ENCODE measurements at places on chromosomes 3 and 15.

DNA sequence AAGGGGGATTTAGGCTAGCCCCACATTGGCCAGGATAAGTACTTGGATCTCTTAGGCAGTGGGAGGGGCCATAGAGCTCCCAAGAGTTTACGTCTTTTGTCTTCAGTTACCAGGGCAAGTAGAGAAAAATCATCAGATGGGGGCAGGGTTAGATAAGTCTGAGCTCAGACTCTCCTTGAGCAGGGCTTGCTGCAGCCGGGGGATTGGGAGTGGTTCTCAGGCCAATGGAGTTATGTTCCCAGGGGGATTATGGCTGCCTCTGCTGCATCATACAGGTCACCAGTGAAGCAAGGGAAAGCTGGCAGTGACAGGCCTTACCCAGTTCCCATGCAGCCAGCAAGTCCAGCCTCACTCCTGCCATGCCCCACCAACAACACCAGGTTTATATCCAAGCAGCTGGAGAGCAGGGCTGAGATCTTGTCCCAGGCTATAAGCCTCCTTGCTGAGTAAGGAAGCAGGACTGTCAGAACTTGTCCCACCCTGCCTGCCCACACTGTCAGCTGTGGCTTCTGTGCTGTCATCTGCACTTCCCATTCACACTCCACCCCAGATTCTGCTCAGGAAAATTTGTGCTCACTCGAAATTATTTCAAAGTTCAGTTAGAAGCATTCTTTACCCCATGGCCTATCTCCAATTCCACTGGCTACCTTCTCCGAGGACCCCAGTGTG lies 215.3 kb downstream of the FAM43A start:
- DNase-seq = no peak

- no peak for DNase-seq
Observed at GRCh38 chr3:197371591-197372046, 73.2 kb upstream of the DLG1 start.

- DNase-seq = no peak
Observed at GRCh38 chr15:62895905-62896316, 146.6 kb upstream of the TPM1 start.

DNA sequence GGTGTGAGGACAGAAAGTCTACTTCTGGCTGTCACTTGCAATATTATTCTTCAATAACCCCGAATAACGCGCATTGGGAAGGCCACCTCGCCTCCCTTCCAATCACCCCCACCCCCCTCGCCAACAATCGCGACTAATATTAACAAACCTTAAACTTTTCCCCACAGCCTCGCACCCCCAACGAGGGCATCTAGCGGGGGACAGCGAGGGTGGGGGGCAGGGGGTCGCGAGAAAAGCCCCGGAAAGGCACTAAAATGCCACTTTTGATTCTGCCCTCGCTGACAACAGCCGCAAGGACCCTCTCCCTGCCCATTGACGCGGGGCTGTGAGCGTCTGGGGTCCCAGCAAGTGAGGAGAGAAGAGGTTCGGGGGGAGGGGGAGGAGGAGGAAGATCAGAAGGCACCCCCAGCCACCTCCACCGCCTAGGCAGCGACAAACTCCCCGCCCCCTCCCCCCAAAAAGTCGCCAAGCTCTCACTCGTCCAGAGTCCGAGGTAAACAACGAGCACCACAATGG lies 868 bp downstream of the SATB1 start:
- no peak for DNase-seq

GRCh38 chr3:11390411-11391131 lies 118.4 kb downstream of the ATG7 start:
- no peak for DNase-seq

- peak; percentile 52 for DNase-seq
Observed at GRCh38 chr15:31452595-31453557, 126.2 kb downstream of the KLF13 start.

DNA sequence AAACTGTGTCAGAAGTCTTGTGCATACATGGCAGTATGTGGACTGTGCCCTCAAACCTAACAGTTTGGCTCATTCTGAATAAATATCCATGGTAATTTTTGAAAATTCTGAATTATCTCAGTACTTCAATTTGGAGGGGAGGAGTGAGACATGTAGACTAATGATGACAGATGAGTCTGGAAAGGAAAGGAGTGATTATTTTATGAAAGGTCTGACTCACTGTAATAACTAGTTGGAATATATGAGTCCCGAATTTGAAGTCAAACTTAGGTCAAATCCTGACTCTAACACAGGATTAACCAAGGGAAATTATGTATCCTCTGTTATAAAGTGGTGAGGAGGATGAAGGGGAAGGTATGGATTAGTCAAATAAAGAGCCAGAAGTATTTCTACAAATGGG lies 38.6 kb downstream of the SUCNR1 start:
- no peak for DNase-seq

DNA sequence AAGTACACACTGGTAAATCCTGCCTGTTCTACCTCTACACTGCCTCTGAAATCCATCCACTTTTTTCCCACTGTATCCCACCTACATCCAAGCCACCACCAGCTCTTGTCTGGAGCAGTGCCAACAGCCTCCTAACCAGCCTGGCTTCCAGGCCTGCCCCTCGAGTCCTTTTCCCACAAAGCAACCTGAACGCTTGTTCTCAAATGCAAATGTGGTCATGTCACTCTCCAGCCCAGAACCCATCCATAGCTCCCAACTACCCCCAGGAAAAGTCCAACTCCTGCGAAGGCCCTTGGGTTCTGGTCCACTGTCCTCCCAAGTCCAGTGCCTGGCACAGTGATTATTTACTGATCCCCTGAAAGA lies 83.8 kb downstream of the SEMA5B start:
- DNase-seq = peak; percentile 61

DNA sequence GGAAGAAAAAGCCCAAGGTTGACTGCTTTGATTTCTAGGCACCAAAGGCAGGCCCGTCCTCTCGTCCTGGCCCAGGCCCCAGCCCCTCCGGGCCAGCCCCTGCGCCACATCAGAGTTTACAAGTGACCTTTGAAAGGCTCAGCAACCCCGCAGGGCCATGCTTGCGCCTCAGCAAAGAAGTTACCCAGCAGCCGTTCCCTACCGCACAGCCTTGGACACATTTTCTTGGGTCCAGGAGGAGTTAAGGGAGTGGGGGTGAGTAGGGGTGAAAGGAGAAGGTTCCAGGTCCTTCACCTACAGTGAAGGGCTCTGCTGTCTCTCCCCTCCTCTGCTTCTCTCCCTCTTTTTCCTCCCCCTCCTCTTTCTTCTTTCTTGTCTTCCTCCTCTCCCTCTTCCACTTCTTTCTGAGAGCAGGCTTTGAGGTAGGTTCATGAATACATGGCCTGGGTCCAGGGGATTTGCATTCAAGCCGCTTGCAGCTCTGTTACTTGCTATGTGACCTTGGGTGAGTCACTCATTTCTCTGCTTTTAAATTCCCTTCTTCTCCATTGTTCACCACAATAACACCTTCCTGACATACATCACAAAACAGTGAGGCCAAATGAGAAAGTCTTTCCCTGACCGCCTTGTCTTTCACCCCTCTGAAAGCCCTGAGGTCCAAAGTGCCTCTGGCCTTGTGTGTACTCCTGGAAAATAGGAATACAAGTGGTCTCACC lies 223.3 kb upstream of the TPRG1 start:
- peak; percentile 22 for DNase-seq

- DNase-seq = peak; percentile 40
Observed at GRCh38 chr15:62067448-62068044, 769 bp downstream of the C2CD4A start.

DNA sequence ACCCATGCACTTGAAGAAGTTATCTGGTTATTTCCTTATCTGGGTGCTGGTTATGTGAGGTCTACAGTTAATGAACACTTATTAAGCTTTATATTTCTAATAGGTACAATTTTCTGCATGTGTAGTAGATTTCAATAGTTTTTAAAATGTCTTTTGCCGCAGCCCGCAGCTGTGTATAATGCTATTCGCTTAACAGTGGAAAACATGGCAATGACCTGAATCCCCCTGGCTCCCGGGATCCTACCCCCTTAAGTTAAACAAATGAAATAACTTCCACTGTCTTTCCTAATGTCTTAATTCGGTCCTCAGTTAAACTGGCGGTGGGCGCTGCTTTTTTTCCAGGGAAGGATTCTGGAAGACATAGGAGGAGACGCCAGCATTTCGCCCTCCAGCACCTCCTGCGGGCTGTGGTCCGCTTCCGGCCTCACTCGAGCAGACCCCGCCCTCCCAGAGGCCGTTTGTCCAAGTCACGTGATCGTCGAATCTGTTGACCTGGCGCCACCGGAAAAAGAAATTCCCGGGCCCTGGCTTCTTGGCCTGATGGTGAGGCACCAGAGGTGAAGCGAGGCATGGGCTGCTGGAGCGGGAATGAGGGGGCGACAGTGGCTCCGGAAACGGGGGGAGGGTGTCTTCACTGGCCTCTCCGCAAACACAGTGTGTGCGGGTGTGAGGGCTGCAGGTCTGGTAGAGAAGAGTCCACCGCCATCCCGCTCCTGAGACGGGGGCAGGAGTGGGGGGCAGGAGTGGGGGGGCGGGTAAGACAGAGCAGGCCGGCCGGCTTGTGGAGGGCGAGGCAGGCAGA lies 45.6 kb upstream of the CSPG4 start:
- DNase-seq = peak; percentile 94

DNA sequence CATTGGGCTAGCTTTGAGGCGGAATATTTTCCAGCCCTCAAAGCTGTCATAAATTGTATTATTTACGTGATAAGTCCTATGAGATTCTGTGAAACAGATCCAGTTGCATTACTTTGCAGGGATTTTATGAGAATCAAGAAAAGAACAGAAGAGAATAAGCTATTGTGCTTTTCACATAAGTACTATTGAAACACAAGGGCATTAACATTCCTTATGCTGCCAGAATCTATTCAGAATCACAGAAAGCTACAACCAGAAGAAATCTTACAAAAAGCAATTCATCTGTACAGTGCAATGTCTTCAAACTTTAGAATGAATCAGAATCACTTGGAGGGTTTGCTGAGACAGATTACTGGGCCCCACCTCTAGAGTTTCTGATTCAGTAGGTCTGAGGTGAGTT lies 10.6 kb upstream of the CACNA1D start:
- DNase-seq = no peak

- DNase-seq = no peak
Observed at GRCh38 chr3:97996988-97997387, 24.8 kb upstream of the RIOX2 start.

- DNase-seq = peak; percentile 33
Observed at GRCh38 chr3:197186887-197187588, 111.4 kb downstream of the DLG1 start.

DNA sequence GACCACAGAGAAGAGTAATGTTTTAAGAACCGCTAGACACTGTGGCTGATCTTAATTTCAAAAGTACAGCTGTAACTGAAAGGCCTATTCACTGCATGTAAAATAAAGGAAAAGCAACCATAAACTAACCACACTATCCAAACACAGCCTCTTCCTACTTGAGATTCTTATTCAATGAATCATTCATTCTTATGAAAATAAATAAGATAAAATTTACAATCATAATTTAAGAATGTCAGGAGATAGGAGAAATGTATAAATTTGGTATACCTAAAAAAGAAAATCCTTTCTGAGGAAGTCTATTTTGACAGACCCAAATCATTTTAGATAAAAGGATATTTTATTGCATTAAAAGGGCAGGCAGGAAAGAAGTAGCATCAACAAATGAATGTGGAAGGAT lies 533.5 kb upstream of the ZNF385D start:
- DNase-seq = no peak

DNA sequence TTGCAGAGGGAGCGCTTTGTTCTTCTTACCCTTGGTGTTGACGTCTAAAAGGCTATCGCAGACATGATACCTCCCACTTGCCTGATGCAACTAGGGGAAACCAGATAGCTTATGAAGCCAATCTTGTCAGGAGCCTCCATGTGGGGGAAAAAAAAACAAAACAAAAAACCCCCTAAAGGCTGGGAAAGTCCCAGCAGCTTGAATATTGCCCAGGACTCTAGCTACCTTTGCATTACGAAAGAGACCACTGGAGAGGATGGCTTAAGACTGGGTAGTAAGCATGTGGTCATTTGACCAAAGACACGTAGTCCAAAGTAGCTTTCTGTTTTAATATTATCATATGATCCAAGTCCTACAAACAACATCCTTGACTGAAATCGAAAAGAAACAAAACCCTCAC lies 120.7 kb upstream of the WNT5A start:
- DNase-seq = no peak

DNA sequence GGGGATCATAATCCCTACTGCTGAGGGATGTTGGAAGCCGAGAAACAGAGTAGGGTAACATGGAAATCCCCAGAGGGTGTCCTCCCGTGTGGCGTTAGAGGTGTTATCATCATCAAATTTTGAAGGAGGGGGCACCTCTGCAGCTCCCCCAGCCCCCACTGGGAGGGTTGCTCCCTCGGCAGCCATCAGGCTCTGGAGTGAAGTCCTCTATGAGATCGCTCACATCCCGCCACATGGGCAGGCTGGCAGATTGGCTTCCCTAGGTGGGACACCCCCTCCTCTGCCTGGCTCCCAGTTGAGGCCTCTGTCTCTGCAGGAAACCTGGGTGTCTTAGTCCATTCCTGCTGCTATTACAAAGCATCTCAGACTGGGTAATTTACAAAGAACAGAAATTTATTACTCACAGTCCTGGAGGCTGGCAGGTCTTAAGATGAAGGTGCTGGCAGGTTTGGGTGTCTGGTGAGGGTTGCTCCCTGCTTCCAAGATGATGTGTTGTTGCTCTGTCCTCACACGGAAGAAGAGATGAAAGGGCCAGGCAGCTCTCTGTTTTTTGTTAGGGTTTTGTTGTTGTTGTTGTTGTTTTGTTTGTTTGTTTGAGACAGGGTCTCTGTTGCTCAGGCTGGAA lies 120.5 kb downstream of the NUP210 start:
- no peak for DNase-seq

DNA sequence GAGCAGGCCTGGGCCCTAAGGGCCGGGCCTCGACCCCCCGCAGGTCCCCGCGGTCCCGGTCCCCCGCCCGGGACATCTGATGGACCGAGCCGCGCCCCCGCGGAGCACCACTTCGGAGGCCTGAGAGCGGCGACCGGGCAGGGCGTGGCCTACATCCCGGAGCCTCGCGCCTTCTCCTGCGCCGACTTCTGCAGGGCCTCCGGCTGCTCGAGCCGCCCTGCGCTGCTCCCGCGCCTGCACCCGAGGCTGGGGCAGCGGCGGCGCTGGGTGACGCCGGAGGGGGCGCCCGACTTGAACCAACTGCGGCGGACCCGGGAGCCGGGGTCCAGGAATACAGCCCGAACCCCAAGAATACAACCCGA lies 14.9 kb upstream of the GP9 start:
- no peak for DNase-seq

DNA sequence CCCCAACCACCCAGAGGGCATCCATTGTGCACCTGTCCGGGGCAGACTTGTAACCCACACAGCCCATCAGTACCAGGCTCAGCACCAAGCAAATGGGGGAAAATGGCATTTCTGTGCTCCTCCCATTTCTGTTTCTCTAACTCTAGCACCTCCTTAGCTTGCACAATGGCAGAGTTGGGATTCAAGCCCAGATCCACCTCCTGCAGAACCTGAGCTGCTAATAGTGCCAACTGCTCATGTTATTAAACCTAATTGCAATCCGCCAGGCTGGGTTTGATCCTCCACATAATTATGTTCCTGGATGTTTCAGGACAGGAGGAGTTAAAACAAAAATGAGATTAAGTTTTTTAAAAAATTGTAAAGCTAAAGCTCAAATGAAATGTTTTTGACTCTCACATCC lies 235.0 kb downstream of the OCA2 start:
- DNase-seq = no peak

All from BE2C (cell line).